Astrocyte of the spinal cord (primary cell): ENCODE measurements at places on chromosomes 5 and 9.

GRCh38 chr5:87599778-87600177, 187.0 kb upstream of the CCNH start:
- no peak for DNase-seq

DNA sequence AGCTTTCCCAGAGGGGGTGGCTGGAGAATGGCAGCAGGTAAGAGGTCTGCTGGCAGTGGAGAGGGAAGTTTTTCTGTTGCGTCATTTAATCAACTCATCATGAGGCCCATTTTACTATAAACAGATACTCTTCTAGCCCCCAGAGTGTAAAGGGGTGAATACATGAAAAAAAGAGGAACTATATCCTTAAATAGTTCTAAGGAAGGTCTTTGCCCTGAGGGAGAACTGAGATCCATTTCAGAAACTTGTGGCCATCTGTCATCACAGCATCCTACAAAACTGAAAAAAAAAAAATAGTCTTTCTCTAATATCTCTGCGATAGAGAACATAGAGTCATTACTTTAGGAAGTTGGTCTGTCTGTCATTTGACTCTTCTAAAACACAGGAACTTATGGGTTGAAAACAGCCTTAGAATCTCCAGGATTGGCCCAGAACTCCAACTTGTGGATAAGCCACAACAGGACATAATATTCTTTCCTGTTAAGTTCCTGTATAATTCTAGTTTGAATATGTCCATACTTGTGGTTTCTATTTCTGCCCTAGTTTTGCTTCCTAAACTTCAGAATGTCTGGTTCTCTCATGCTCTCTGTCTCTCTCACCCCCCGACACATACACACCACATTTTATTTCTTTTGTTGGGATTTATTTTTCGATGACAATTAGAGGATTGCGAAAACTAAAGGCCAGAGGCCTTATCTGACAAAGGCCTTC, 238.5 kb upstream of the PIK3R1 start:
- DNase-seq: no peak

DNA sequence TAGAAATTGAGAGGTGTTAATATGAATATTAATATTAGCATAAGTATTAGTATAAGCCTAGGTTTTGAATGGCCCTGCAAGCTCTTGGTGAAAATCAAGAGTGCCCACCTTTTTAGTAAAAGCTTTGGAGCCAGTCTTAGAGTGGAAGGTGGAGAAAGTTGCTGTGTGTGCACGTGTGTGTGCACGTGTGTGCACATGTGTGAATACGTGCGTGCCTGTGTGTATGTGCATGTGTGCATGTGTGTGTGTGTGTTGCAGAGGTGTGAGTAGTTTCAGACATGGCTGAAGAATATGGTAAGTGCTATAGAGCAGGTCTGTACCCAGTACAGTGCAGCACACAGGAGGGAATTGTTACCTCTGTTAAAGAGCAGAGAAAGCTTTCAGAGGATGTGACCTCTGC, 74.3 kb downstream of the BOD1 start:
- DNase-seq: no peak

DNA sequence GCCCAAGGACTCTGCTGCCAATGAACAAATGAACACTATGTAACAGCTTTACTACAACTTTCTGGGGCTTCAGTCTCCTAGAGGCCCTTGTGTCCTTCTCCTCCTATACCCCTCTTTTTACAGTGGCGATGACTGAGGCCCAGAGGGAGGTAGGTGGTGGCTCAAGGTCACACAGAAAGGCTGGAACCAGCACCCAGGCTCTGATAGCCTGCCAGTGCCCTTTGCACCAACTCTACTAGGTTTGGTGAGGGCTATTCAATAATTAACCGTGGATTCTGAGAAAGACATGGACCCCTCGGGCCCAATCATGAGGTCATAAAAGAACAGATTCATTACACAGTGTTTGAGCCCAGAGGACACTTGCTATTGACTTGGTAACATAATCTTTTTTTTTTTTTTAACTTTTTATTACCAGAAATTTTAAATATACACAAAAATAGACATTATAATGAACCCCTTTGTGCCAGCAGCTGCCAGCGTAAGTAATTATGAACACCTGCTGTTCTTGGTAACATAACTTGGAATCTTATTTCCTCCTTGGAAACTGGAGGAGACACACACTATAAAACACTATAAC, 6.1 kb upstream of the ALDH1B1 start:
- no peak for DNase-seq

DNA sequence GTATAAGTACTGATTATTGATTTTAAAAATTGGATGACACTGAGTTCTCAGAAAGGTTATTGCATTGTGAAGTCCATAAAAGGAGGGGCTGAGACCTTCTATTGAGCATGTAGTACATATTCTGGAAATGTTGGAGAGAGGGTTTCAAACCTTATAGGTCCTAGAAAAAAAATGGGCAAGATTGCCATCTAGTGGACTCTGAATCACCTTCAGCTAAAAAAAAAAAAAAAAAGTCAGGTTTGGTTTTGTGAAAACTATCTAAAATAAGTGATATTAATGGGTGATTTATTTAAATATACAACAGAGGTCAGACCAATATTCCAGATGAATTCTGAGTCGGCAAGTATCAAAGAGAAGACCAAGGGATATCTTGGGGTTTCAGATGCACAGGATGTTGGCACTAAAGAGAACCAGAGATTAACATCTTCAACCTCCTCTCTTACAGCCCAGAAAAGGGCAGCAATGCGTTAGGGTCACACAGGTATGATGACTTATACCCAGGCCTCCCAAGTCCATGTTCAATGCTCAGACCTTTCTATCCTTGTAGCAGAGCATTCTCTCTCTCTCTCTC, 109.8 kb upstream of the NMUR2 start:
- peak; percentile 14 for DNase-seq
